Endothelial cell (in vitro differentiated cells): ENCODE measurements at places on chromosomes 13 and 19. TPM values are rescaled to one million over a fixed set of nuclear protein-coding genes. Genes with fewer than 3 reads are reported as not detected.

Gene SIGLEC10
- not detected for total RNA-seq

Gene HSD17B14
- 65.6 TPM for total RNA-seq

Gene PROZ
- total RNA-seq, result not detected

Gene NCAN
- 0.05 TPM for total RNA-seq

Gene RNF113B
- total RNA-seq, result not detected

Gene PODNL1
- total RNA-seq, result not detected

Gene NLRP5
- total RNA-seq, result not detected

Gene PALM3
- 0.90 TPM for total RNA-seq

Gene MUC16
- not detected for total RNA-seq

- DNase-seq, result no peak
Measured at GRCh38 chr13:30915691-30916541, 9.8 kb downstream of the MEDAG start.

DNA sequence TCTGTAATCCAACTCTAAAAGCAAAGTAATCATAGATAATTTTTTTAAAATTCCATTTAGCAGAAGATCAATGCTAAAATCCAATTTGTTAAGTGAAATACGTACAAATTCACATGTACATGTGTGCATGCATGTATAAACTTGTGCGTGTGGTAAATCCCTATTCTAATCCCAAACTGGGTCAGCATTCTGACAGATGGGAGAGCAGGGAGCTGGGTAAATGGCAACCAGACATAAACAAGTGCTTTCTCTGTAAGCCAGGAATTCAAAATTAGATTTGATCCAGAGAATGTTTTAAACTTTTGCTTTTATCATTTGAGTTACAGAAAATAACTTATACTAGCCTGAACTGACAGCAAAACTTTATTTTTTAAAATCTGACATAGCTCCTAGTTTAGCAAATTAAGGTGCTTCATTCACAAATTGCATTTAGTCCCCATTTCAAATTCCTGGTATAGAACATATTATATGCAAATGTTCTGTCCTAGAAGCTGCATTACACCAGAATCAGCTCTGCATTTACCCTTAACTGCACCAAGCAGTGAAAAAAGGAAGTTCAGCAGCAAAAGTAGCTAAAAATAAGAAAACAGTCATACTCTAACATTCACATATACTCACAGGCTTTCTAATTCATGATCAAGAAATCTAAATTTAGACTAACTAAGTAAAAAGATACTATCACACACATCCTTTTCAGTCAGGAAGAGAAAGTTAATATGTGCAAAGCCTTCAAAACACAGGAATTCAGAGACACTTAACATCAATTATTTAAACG is 32.6 kb downstream of the UBL3 start:
- DNase-seq, result no peak

- no peak for DNase-seq
Measured at GRCh38 chr19:38084196-38084595, 139.8 kb downstream of the DPF1 start.

DNA sequence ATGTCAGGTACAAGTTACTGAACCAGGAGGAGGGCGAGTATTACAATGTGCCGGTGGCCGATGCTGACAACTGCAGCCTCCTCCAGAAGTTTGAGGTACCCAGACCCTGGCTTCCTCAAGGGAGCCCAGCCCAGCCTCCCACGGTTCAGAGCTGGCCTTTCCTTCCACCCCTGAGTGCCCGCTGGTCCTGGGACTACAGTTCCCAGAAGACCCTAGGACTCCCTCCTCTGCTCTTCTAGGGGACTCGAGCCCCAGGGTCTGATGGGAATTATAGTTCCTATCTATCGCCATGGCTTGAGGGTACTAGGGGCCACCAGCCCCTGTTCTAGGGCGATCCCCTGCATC is 11.0 kb downstream of the PRKCG start:
- no peak for DNase-seq

DNA sequence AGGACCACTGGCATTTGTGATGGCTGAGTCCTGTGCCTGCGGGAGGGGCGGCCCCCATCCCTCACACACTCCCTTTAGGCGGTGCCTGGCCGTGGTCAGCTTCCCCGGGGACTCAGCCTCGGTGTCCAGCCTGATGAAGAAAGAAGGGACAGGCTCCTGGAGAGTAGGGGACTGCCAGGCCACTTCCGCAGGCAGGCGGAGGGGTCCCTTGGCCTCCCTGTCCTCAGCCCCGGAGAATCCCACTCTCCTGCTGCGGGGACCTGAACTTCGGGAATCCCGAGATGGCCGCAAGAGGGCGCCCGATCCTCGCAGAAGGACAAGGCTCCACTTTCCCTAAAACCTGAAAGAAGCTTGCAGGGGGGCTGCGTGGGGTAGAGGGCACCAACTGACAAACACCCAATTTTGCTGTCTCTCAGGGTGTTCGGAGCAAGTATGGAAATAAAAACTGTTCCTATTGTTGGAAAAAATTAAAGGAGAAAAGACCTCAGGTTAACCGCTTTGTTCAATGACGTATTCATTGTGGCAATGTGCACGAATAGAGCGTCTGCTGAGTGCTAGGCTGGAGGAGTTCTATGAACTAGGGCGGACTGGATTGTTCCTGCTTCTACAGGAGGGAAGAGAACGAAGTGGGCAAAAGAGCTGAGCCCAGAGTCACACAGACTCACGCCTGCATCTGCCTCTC is 297.3 kb downstream of the ZNF536 start:
- peak; percentile 83 for DNase-seq

DNA sequence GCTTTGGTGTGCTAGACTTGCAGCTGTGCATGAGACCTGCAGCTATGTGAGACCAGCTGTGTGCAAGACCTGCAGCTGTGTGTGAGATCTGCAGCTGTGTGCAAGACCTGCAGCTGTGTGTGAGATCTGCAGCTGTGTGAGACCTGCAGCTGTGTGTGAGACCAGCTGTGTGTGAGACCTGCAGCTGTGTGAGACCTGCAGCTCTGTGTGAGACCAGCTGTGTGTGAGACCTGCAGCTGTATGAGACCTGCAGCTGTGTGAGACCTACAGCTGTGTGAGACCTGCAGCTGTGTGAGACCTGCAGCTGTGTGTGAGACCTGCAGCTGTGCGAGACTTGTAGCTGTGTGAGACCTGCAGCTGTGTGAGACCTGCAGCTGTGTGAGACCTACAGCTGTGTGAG is 6.7 kb upstream of the DCUN1D2 start:
- no peak for DNase-seq

GRCh38 chr13:77522444-77522843 is 13.1 kb upstream of the SCEL start:
- DNase-seq, result no peak

DNA sequence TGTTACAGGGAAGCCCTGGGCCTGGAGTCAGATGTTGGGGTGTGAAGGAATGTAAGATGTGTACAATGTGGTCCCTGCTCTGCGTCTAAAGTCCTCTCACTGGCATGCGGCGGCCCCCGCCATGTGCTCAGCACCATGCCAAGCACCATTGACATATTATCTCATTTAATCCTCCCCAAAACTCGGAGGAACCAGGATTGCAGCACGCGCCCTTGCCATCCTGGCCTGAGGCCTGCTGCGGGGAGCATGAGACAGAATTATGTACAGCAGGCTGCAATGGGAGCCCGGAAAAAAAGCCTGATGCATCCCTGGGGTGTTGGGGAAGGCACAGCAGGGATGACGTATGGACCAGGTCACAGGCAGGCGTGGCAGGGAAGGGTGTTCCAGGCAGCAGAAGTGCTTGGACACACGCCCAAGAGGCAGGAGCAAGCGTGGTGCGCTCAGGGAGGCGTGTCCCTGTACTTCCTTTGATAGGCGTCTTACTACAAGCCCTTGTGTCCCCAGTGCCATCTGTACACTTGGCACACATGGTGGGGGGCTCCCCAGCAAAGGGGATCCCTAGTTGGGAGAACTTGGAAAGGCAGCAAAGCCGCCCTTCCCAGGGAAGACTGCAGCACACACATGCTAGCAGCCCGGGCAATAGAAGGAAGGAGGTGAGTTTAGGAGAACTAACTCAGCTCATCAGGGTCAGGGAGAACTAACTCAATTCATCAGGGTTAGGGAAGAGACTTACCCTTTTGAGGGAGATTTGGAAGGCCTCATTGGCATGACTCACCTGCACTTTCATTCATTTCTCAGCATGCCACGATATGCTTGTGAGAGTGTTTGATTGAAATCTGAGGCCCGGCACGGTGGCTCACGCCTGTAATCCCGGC is 3.4 kb downstream of the EVI5L start:
- DNase-seq, result no peak

- DNase-seq, result no peak
Measured at GRCh38 chr19:14814982-14815652, 19.9 kb downstream of the OR7A5 start.

GRCh38 chr19:38120471-38121025 is 103.5 kb downstream of the DPF1 start:
- DNase-seq, result no peak

DNA sequence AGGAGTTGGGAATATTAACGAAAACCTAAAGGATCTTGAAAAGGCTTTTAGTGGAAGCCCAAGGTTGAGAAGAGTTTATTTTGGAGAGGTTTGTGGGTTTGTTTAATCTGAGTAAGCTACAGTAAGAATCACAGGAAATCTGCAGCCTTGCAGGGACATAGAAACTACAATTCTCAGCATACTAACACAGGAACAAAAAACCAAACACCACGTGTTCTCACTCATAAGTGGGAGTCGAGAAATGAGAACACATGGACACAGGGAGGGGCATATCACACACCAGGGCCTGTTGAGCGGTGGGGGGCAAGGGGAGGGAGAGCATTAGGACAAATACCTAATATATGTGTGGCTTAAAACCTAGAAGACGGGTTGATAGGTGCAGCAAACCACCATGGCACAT is 8.7 kb upstream of the SIAH3 start:
- DNase-seq, result no peak

- DNase-seq, result no peak
Measured at GRCh38 chr13:91426913-91427312, 28.5 kb downstream of the GPC5 start.

DNA sequence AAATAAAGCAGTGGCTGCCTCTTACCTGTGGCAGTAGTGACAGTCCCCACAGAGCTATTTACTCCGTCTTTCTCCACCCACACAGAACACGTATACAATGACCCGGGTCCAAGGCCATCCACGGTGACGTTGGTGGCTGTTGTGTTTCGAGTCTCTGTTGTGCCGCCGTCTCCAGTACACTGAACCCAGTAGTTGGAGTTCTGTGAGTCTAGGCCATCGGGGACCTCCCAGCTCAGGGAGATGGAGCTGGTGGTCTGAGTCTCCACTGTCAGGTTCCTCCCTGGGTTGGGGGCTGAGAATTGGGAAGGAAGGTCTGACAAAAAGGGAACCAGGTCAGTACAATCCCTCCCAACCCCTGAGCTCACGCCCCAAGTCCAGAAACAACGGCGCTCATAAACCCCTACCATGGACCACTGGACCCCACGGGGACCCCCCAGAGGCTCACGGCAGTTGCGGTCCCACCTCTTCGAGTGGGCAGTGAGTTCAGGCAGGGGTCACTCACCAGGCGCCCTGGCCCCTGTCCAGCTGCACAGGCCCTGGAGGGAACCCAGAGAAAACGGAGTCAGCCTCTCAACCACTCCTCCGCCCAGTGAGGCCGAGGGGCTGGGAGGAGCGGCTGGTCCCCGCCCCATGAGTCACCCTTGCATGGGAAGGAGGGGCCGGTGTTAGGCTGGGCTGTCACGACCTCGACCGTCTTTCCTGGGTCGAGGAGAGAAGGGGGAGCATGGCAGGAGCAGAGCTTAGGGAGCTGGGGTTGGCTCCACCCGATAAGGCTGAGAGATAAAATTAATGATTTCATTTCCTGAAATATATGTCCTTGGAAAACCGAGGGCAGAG is 2.4 kb downstream of the PTPRH start:
- peak; percentile 32 for DNase-seq

DNA sequence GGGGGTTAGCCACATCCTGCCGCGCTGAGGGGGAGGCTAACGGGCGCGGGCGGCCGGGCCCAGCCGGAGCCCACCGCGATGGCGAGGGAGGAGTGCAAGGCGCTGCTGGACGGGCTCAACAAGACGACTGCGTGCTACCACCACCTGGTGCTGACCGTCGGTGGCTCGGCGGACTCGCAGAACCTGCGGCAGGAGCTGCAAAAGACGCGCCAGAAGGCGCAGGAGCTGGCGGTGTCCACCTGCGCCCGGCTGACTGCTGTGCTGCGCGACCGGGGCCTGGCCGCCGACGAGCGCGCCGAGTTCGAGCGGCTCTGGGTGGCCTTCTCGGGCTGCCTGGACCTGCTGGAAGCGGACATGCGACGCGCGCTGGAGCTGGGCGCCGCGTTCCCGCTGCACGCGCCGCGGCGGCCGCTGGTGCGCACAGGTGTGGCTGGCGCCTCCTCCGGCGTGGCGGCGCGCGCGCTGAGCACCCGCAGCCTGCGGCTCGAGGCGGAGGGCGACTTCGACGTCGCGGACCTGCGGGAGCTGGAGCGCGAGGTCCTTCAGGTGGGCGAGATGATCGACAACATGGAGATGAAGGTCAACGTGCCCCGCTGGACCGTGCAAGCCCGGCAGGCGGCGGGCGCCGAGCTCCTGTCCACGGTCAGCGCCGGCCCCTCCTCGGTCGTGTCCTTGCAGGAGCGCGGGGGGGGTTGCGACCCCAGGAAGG is 692 bp downstream of the RGS9BP start:
- peak; percentile 20 for DNase-seq

DNA sequence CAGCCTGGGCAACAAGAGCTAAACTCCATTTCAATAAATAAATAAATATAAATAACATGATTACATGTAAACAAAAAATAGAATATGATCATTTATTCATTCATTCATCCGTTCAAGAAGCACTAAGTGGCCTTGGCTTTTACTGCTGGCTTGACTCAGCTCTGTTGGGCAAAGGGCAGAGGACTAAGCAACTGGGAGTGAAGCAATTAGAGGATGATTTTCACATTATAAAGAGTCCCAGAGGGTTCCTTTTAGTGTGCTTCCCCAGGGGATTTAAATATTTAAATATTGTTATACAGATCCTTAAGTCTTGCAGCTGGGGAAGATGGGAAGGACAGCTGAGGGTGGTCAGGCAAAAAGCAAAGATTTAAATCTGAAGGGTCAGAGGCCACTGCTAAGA is 34.9 kb upstream of the FLT1 start:
- DNase-seq, result no peak

GRCh38 chr13:45101327-45102018 is 18.8 kb upstream of the GTF2F2 start:
- no peak for DNase-seq
